GM03348 (cell line): ENCODE measurements at places on chromosomes 16 and 17.

GRCh38 chr17:49035470-49036269 lies 38.5 kb downstream of the IGF2BP1 start:
- peak; percentile 68 for DNase-seq

DNA sequence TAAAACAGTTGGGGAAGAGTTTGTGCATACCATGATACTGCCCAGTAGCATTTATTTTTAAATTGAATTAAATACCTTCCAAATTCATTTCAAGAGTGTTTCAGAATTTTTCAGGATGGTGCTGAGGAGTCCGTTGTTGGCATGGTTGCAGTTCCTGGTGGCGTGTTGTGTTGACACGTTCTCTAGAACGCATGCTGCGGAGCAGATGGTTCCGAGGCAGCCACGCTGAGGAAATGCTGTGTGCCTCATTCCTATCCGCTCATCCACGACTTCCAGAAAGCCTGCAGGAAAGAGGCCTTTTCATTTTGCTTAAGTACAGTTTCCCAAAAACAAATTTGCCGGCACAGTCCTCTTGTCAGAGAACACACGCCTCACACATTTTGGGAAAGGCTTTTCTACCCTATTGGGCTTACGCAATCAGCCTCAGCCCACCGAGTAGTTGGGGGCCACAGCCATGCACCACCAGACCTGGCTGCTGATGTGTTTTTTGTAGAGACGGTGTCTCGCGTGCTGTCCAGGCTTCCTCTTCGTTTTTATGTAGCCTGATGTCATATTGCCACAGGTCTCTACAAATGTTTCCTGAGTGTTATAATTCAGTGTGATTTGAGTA lies 32.1 kb upstream of the IL17C start:
- no peak for DNase-seq

- DNase-seq: peak; percentile 52
These were observed 43.4 kb downstream of the METTL16 start for GRCh38 chr17:2468270-2468669.

DNA sequence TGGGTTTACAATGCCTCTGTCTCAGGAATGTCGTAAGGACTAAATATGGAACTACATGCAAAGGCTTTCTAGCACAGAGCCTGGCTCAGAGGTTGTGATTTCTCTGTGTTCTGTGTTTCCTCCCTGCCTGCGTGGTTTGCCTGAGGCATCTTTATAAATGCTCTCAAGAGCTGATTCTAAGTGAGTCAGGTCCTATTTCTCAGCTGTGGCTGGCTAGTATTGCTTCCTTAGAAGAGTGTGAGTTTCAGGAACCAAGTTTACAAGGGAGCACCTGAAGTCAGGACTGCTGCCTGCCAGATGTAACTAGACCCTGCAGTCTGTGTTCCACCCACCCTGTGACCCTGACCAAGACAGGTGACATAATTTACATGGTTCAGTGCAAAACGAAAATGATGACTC lies 8.0 kb upstream of the CCL1 start:
- no peak for DNase-seq

GRCh38 chr17:43114151-43114552 lies 11.0 kb downstream of the BRCA1 start:
- no peak for DNase-seq

DNA sequence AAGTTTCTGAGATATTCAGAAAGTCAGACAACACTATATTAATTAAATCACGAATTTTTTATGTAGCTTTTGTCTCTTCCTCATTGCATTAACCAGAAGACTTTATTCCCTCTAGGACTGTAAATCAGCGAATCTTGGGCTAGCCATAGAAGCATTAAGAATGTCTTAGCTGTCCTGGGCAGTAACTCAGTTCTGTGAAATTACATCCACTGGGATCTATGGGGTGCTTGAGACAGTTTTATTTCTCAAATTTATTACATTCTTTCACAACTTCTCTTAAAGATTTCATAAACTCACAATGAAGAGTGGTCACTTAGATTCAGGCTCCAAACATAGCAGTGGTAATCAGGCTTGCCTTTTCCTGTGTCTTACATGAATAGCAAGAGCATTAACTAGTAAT lies 1153.4 kb downstream of the CDH8 start:
- no peak for DNase-seq

GRCh38 chr17:75876938-75877751 lies 1.2 kb downstream of the TRIM47 start:
- peak; percentile 93 for DNase-seq

GRCh38 chr17:47649972-47650524 lies 329 bp downstream of the KPNB1 start:
- DNase-seq: no peak

GRCh38 chr16:59324462-59324861 lies 590.3 kb upstream of the GOT2 start:
- DNase-seq: no peak

- DNase-seq: no peak
These were observed 1.8 kb upstream of the APRT start for GRCh38 chr16:88813269-88814143.

GRCh38 chr17:45739786-45740185 lies 44.3 kb upstream of the CRHR1 start:
- DNase-seq: no peak
